Left lobe of liver (tissue), 2 donors: ENCODE measurements at places on chromosomes 5 and 9.
A peak's percentile ranks its signal among the peaks of the same experiment; 100 is the strongest.

DNA sequence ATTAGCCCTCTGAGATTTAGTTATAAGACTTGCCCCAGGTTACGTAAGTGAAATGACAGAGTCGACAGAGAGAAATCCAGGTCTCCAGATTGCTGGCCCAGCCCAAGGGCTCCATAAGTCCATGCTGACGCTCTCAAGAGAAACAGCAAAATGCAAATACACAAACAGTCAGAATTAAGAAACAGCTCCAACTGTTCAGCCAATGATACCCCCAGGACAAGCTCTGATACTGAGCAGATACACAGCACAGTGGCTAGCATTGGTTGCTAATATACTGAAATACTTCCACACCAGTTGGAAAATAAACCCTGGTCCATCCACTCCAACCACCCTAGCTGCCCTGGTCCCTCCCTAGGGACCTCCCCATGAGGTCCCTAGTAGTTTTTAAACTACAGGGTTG is 94.2 kb downstream of the CDK5RAP2 start:
- no peak for DNase-seq

- no peak for DNase-seq
These were observed 131.2 kb upstream of the HMHB1 start for GRCh38 chr5:143680672-143681259.

DNA sequence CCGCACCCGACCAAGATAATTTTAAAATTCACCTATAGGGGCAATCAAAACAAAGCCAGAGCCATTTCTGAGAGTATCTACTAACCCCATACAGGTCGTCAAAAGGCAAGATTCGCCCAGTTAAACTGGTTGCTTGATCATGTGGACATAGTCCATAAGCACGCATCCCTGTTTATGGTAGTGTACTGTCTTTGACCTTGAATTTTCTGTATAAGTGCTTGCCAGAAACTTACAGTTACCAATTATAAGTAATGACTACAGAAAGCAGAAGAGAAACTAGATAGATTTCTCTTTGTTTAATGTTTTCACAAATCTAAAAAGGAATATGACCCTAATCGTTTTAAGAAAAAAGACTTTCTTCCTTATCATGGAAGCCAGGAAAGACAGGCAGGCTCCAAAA is 25.6 kb downstream of the SLC31A1 start:
- DNase-seq: no peak

GRCh38 chr5:145938776-145939539 is 2.6 kb downstream of the SH3RF2 start:
- DNase-seq: no peak

DNA sequence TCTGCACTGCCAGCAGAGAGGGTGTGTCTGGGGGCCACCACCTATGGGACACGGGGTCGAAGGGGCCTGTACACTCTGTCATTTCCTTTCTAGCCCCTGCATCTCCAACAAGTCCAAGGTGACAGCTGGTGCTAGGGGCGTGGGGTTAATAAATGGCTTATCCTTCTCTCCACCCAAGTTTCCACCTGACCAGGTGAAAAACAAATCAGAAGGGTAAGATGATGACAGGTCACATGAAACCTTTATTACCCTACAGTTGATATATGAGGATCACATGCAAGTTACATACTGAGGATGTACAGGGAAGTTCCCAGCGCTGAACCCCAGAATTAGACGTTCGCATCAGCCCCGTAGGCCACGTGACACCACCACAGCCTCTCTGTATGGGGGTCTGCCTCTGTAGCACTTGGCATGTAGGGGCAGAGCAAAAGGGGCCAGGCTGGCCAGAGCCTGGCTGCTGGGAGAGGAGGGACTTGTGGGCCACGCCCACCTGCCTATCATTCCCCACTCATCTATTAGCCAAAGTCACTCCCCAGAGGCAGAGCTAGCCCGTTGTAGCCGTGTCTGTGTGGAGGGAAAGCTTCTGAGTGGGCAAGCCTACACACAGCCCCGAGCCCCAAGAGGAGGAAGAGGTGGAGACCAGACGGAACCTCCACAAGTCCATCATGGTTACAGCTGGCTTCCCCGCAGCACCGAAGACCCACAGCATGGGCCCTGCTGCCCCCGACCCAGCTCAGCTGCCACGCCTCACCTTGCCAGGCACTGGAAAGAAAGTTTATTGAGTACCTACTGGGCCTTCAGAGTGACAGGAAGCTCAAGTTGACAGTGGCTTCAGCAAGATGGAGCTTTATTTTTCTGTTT is 2.2 kb downstream of the TMEM141 start:
- DNase-seq: no peak

- no peak for DNase-seq
These were observed 35.1 kb upstream of the EXOC3 start for GRCh38 chr5:407801-408268.

DNA sequence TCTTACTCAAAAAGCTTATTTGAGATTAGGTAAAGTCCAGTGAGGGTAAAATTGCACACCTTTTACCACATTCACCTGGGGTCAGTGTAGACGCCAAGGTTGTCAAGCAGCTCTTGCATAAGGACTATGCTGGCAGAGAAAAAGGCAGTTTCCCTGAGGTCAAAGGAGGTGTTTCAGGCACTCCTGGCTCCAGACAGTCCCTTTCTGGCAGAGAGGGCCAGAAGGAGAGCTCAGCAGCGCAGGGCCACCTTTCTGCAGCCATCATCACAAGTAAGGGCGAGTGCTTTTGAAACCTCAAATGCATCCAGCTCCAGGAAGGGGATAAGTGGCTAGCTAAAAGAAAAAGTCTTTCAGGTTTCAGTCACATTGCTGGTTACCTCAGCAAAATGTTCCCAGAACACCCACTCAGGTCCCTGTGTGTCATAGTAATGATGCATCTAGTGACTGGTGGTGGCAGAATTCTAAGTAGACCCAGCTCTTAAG is 16.7 kb upstream of the IL13 start:
- peak; percentile 78 for DNase-seq

- peak; percentile 56 for DNase-seq
These were observed 24.5 kb upstream of the MVB12B start for GRCh38 chr9:126301985-126302603.

GRCh38 chr9:69905286-69905685 is 84.7 kb downstream of the CFAP95 start:
- no peak for DNase-seq

GRCh38 chr5:140497897-140498296 is 49.6 kb upstream of the EIF4EBP3 start:
- peak; percentile 73 for DNase-seq

GRCh38 chr5:139061856-139062255 is 136.3 kb downstream of the SIL1 start:
- DNase-seq: no peak

- DNase-seq: no peak
These were observed 20.6 kb downstream of the TCOF1 start for GRCh38 chr5:150377964-150378694.

- no peak for DNase-seq
These were observed 31.7 kb downstream of the CEP72 start for GRCh38 chr5:643811-644271.

GRCh38 chr9:134988706-134989105 is 71.0 kb upstream of the FCN1 start:
- no peak for DNase-seq

DNA sequence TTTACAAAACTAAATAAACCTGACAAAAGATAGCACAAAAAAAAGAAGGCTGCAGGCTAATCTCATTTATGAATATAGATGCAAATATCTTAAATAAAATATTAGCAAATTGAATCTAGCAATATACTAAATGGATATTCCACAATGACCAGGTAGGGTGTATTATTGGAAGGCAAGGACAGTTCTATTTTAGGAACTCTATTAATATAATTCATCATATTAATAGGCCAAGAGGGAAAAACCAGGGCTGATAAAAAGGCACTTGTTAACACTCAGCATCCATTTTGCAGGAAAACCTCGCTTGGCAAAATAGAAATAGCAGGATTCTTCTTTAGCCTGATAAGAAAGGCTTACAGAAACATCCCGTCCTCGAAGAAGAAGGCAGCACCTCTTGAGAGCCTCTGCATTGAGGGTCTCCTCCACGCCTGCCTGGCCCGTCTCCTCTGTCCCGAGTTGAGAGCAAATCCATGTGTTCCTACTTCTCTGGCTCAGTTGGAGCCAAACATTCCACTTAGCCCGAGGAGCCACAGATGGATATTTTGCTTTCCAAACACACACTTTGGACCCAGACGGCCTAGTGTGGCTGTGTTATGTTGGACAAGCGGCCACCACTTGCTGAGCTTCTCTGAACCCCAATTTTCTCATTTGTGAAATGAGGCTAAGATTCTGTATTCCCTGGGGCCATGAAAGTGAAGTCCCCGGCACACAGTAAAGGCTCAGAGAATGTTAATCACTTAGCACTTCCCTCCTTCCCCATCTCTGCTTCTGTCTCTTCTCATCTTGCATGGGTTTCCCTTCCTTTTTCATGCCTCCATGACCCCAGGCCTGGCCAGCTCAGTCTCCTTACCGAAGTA is 181.8 kb upstream of the MVB12B start:
- peak; percentile 45 for DNase-seq

- no peak for DNase-seq
These were observed 228.5 kb downstream of the ENC1 start for GRCh38 chr5:74412066-74412465.

DNA sequence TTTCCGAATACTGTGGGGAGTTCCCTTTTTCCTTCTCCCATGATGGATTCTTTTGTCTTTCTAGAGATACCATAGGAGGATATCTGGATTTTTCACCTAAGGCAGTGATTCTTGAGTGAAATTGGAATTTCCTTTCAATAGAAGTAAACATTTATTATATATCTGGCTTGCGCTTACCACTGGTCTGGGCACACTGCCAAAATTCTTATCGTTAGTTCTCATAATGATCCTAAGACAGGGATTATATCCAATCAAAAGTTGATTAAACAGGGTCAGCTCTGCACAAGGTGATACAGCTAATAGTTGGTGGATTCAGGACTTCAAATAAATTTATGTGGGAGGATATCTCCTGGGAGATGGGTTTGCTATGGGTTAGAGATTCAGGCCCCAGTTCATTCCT is 9.6 kb downstream of the TLE4 start:
- no peak for DNase-seq

DNA sequence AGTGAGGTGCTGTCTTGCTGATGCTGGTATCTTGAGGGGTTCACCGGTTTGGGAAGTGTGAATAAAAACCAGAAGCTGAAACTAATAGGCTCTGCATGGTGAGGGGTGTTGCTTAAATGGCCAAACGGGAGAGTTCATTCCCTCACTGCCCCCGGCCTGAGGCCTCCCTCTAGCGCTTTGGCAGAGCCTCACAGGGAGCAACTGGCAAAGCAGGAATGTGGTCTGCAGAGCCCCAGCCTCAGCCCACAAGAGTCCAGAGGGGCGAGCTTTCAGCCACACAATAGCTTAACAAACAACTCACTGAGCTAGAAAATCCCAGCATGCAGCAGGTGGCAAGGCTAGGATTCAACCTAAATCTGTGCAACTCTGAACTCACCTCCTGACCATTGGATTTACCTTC is 234.8 kb downstream of the MED10 start:
- DNase-seq: no peak

- no peak for DNase-seq
These were observed 29.4 kb downstream of the IER5L start for GRCh38 chr9:129148463-129149204.

GRCh38 chr5:171623551-171624097 is 162.0 kb upstream of the SMIM23 start:
- DNase-seq: no peak

DNA sequence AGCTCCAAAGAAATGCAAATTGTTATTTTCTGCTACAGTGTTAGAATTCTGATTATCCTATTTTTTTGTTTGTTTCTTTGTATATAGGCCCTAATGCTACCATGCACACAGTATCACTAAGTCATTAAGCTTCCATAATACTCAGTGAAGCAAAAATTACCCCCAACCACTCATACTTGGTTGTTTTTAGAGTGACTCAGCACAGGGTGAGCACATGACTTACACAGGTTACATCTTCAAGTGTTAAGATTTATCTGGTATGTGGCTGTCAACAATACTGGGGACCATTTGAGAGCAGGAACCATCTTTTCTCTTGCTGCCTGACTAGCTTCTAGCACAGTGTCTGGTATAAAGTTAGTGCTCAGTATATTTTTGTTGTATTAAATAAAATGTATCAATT is 255.8 kb upstream of the SLC24A2 start:
- no peak for DNase-seq

DNA sequence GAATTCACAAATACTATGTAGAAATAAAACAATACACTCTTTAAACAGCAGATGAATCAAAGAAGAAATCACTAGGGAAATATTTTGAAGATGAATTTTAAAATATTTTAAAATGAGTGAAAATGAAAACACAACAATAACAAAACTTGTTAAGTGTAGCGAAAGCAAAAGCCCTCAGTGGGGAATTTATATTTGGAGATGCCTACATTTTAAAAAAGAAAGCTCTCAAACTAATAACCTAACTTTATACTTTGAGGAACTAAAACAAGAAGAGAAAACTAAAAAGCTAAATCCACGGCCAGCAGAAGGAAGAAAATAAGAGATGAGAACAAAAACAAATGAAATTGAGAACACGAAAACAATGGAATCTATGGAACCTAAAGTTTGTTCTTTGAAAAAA is 22.7 kb downstream of the SPDL1 start:
- DNase-seq: no peak

DNA sequence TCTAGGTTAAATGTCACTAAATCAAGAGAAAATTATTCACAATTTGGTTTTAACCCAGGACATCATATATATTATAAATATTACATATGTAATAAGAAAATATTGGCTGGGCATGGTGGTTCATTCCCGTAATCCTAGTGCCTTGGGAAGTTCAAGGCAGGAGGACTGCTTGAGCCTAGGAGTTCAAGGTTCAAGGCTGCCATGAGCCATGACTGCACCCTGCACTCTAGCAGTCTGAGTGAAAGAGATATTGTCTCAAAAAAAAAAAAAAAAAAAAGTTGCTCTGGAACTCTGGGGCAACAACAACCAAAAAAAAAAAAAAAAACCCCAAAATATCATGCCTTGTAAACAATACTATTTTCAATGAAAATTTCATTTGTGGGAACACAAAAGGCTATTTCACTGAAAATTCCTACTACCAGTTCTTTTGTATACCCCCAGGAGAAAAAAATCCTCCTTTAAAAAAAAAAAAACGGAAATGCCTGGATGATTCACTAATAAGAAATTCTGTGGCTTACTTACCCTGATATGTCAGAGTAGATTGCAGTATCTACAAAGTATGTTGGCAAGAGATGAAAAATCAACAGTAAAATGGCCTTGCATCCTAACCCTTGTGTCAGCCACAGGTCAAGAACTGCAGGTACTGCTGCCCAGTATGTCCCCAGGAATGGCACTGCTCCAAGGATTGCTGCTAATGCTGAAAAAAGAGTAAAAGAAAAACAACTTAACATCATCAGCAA is 22.6 kb upstream of the CTNNAL1 start:
- peak; percentile 84 for DNase-seq

DNA sequence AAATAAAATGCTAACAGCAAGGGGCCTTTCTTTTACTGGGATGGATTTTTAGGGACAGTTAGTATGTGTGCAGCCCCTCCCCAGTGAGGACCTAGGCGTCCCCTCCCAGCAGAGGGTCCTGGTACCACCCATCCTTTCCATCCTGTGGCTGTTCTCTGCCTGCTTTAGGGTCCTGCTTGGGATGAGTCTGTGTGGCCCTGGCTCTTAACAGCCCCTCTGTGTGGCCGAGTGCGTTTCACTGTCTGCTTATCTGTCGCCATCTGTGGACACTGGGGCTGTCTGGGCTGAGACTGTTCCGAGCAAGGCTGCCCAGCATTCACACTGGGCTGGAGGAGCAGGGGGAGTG is 17.0 kb downstream of the WNK2 start:
- DNase-seq: no peak

GRCh38 chr5:128252756-128253155 is 169.2 kb downstream of the SLC12A2 start:
- DNase-seq: no peak

GRCh38 chr5:136191304-136192014 is 1.5 kb downstream of the SMIM32 start:
- no peak for DNase-seq

- DNase-seq: no peak
These were observed 124.6 kb upstream of the ERCC6L2 start for GRCh38 chr9:95750725-95751519.
